Heart right ventricle (tissue), 16 donors: ENCODE measurements at places on chromosomes 7 and 10. TPM values are rescaled to one million over a fixed set of nuclear protein-coding genes. Genes with fewer than 3 reads are reported as not detected.

IQUB gene
- total RNA-seq: 0.55 TPM

CHN2 gene
- total RNA-seq: 21.8 TPM

HECW1 gene
- total RNA-seq: not detected

DNA sequence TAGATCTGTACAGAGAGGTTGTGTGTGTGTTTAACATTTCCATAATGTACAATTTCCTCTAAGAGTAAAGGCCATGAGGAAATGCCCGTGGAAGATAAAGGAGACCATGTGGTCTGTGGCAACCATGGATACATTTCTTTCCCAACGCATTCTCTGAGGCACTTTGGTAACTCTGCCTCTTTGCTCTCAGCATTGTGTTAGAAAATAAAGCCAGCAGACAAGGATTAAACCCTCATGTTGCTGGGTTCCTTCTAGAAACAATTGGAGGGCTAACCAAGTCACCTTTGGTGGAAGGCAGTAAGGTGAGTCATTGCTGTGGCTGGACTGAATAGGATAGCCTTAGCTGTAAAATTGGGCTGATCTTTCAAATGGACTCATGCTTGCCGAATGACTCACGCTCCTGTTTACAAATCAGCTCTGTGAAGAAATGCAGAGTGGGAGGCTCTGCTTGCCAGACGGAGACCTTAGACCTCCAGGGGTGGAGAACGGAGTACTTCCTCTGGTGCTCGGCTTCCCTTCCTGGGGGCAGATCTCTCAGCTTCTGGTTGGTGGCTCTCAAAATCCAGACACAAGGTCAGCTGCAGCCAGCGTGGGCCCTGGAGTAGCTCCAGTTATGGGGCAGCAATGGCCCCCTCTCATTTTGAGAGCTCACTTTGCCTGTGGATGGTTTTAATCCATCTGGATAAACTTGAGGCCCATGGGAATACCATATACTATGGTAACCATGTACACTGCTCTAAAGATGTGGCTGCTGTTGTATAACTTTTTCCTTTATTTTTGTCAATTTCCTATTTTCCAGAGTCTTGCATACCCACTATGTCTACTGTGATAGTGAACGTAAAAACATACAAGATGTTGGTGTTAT is 137.3 kb downstream of the TCF7L2 start:
- H3K36me3 ChIP-seq: no peaks in the 10 kb centered on the region
- no peak overlapping the region for H3K4me3 ChIP-seq

ADGRA1 gene
- total RNA-seq: 0.21 TPM

DNA sequence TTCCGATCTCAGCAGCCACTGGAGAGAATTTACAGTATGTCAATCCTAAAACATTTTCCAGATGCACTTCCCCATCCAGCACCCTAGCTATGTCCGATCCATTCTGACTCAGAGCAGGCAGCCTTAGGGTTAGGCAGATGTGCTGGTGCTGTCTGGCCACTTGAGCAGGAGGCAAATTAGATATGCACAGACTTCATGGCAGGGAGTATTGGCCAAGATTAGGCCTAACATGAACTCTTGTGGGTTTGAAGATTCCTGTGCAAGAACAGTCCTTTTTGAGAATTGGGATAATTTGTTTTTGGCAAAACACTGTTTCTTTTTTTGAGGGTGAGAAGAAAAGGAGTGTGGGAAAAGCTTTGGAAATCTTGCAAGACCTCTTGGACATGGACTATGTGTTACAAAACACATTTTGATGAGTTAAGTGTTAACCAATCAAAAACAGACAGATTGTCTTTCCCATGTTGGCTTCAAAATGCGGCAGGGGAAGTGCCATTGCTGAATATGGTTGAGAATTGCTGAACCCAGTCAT is 218.6 kb upstream of the INHBA start:
- no peak for DNase-seq
- H3K4me1 ChIP-seq: no peaks in the 10 kb centered on the region
- peak overlapping the region; percentile 10 for H3K27ac ChIP-seq

- no peak overlapping the region for H3K27ac ChIP-seq
- H3K4me1 ChIP-seq: no peaks in the 10 kb centered on the region
- no peak for DNase-seq
- no peaks in the 10 kb centered on the region for H3K27me3 ChIP-seq
These were observed 16.0 kb downstream of the FAM13C start for GRCh38 chr10:59346321-59346720.

FOXP2 gene
- total RNA-seq: 1.3 TPM

IFIT1B gene
- total RNA-seq: 0.21 TPM

DNA sequence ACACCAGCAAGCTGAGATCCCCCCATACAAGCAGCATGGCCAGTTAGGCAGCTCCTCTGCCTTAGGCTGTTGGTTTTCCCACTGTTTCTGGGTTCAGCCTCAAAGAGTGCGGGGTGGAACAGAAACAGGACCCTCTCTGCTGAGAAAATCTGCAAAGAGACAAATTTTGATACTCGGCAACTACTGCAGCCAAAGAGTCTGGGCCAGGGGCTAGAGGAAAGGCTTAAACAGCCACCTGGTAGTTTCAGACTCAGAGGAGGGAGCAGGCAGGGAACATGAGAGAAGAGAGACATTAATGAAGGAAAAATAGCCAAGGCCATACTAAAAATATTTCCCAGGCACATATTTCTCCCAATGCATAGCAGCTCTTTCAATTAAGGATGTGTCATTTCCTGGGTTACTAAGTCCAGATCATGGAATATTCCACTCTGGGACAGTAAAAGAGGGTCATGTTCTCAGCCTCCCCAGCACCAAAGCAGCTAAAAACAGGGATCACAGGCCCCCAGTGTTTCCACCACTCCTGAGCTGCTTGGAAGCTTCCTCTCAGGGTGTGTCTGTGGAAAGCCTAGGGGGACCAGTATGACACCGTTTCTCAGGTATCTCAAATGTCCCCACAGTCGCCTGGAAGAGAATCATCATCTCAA is 29.8 kb downstream of the PDLIM1 start:
- no peaks in the 10 kb centered on the region for H3K27me3 ChIP-seq
- H3K36me3 ChIP-seq: no peaks in the 10 kb centered on the region
- peak overlapping the region; percentile 79 for H3K27ac ChIP-seq
- H3K4me3 ChIP-seq: no peak overlapping the region
- no peak for DNase-seq
- H3K4me1 ChIP-seq: peaks cover 44% of the 10 kb centered on the region

DNA sequence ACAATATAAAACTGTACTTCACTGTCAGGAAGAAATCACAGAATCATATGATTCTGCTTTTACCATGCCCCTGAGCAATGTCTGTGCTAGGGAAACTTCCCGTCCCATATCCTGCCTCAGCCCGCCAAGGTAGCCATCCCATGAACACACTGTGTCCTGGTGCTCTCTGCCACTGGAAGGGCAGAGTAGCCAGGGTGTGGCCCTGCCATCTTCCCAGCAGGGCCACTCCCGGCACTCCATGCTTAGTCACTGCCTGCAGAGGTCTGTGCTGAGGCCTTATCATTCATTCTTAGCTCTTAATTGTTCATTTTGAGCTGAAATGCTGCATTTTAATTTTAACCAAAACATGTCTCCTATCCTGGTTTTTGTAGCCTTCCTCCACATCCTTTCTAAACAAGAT is 31.8 kb downstream of the AP3M1 start:
- DNase-seq: no peak
- H3K4me3 ChIP-seq: no peak overlapping the region
- H3K4me1 ChIP-seq: peaks cover 5% of the 10 kb centered on the region
- no peak overlapping the region for H3K27ac ChIP-seq
- peaks cover 86% of the 10 kb centered on the region for H3K36me3 ChIP-seq

- H3K4me1 ChIP-seq: peaks cover 32% of the 10 kb centered on the region
- H3K27me3 ChIP-seq: no peaks in the 10 kb centered on the region
- H3K4me3 ChIP-seq: no peak overlapping the region
These were observed 28.9 kb downstream of the PPP1R3C start for GRCh38 chr10:91603931-91604331.

DNA sequence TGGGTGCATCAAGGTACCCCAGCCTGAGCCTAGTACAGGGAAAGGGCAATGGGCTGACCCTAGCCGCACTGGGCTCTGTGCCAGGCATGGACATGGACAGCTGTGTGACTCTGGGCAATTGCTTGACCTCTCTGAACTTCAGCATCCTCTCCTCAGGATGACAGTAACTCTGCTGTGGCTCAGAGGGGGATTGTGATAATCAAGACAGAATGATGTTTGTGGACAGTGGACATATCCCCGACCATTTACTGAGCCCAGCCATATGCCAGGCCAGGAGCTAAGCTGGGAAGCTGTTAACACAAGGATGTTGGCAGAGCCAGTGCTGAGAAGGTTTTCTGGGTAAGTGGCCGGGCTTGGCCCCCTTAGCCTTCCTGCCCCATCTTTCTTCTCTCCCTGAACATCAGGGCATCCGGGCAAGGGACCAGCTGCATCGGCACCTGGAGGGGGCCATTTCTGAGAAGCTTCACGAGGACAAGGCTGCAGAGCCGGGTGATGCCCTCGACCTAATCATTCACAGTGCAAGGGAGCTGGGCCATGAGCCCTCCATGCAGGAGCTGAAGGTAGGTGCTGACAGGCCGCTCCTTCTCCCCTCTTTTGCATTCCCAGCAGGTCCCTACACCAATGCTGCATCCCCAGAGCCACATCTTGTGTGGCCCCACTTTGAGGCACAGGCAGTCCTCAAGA is 3.5 kb downstream of the CYP26C1 start:
- DNase-seq: no peak
- H3K4me1 ChIP-seq: peaks cover 54% of the 10 kb centered on the region
- H3K27me3 ChIP-seq: peaks cover 99% of the 10 kb centered on the region
- no peaks in the 10 kb centered on the region for H3K36me3 ChIP-seq

DNA sequence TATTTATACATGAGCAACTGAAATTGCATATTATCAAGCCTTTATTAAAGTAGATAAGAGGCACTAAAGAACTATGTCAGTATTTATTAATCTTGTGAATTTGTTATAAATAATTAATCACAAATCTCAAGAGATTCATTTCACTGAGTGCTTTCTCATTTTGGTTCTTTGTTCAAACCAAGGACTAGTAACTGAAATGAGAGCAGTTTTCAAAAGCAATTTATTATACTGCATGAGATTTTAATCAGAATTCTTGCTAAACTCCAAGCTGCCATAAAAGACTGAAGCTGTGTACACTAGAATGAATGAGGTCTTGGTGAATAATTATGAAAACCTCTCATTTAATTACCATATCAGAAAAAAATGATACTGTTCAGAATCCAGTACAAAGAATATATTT is 224.8 kb upstream of the IMMP2L start:
- H3K4me3 ChIP-seq: no peak overlapping the region
- H3K36me3 ChIP-seq: no peaks in the 10 kb centered on the region
- H3K4me1 ChIP-seq: no peaks in the 10 kb centered on the region

- no peak overlapping the region for H3K27ac ChIP-seq
- H3K27me3 ChIP-seq: peaks cover 2% of the 10 kb centered on the region
- no peak overlapping the region for H3K4me3 ChIP-seq
- H3K36me3 ChIP-seq: no peaks in the 10 kb centered on the region
- no peak for DNase-seq
- H3K4me1 ChIP-seq: no peaks in the 10 kb centered on the region
These were observed 162.2 kb downstream of the TFEC start for GRCh38 chr7:115868369-115868768.

ACTA2 gene
- 95.5 TPM for total RNA-seq

ATP6V0E2 gene
- 119 TPM for total RNA-seq

MAGI2 gene
- 4.3 TPM for total RNA-seq

CLDN15 gene
- total RNA-seq: 1.4 TPM

DNA sequence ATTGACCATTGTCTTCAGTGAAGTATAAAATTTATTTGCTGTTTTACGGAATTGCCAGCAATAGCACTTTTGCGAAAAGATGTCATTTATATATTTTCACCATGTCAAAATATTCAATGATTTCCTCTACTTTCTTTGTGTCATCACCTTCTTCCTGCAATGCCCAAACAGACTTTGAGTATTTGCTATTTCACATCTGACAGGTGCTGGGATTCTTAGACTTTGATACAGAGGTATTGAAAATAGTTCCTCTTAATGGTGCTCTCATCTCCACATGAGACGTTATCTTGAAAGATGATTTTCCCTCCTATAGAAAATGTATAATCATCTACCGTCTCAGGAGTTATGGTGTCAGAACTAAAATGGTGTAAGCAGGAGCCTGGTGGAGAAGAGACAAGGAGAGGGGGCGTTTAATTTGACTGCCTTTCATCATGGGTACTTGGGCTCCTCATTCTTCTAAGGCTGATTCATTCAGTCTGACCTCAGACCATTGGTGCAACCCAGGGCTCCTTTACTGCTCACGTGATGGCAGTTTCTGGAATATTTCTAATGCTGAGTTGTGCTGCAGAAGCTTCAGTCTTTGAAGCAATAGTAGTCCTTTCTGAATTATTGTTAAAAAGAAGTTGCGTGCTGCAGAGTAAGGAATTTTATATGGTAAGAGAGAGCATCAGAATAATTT is 404.6 kb downstream of the PHTF2 start:
- H3K27me3 ChIP-seq: no peaks in the 10 kb centered on the region
- no peak overlapping the region for H3K27ac ChIP-seq
- no peak for DNase-seq
- no peak overlapping the region for H3K4me3 ChIP-seq
- no peaks in the 10 kb centered on the region for H3K36me3 ChIP-seq
